Smooth muscle cell of the umbilical artery (primary cell): ENCODE measurements at places on chromosomes 11 and 22. TPM values are rescaled to one million over a fixed set of nuclear protein-coding genes. Genes with fewer than 3 reads are reported as not detected.

Gene DRD4
- total RNA-seq, result 0.09 TPM in 1 of 2 replicates, not detected in the other

Gene SCGB2A2
- total RNA-seq, result not detected in 2 replicates

Gene ELF5
- total RNA-seq, result not detected in 2 replicates

Gene TSPAN32
- 0.30 TPM in 1 of 2 replicates, not detected in the other for total RNA-seq

Gene ALKBH3
- total RNA-seq, result 22.0 and 22.3 TPM in 2 replicates

Gene OR8A1
- not detected in 2 replicates for total RNA-seq

Gene IL17REL
- total RNA-seq, result 0.09 TPM in 1 of 2 replicates, not detected in the other

Gene APOL3
- 6.5 and 9.7 TPM in 2 replicates for total RNA-seq

Gene ANO3
- 0.23 and 0.59 TPM in 2 replicates for total RNA-seq

Gene IPO7
- 142 and 186 TPM in 2 replicates for total RNA-seq

Gene APOL2
- total RNA-seq, result 38.9 and 44.8 TPM in 2 replicates

Gene ACP2
- 19.1 and 24.6 TPM in 2 replicates for total RNA-seq

Gene SAA1
- total RNA-seq, result not detected in 2 replicates

Gene P4HA3
- total RNA-seq, result 116 and 240 TPM in 2 replicates

Gene SNX32
- 0.92 and 1.8 TPM in 2 replicates for total RNA-seq

Gene VSTM5
- 0.32 TPM in 1 of 2 replicates, not detected in the other for total RNA-seq

Gene ACAT1
- total RNA-seq, result 57.9 and 65.4 TPM in 2 replicates

Gene TCN1
- total RNA-seq, result not detected in 2 replicates

Gene MRGPRX4
- not detected in 2 replicates for total RNA-seq

Gene SLC25A22
- total RNA-seq, result 8.9 and 28.8 TPM in 2 replicates

Gene OR4C15
- not detected in 2 replicates for total RNA-seq

Gene SCN3B
- 0.30 and 0.65 TPM in 2 replicates for total RNA-seq

Gene OR51F2
- not detected in 2 replicates for total RNA-seq

Gene SPDYC
- total RNA-seq, result not detected in 2 replicates

Gene DNAJB7
- total RNA-seq, result not detected in 2 replicates

Gene CHST1
- 0.59 and 2.4 TPM in 2 replicates for total RNA-seq

Gene GALNT18
- total RNA-seq, result 49.0 and 51.7 TPM in 2 replicates

Gene MRGPRE
- not detected in 2 replicates for total RNA-seq

Gene OR52W1
- total RNA-seq, result not detected in 2 replicates

Gene OR5P2
- not detected in 2 replicates for total RNA-seq

Gene TRIM48
- total RNA-seq, result not detected in 2 replicates
